ENCODE measurements at places on chromosomes 2 and 18.

DNA sequence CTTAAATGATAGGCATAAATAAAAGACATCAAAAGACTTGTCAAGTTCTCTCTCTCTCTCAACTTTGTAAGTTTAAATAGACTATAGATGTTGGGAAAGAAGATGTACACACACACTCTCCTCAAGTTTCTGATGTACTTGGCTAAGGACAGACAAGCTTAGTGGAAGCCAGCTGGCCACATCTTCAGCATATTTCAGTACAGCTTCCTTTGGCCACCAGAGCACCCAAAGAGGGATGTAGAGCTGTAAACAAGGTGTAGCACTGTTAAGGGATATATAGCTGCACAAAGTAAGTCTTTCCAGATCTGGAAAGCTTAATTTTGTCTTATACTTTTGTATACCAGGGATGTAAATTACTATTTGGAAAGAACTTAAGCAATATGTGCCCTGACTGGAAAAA is 64.3 kb upstream of the MSTN start:
- peak; percentile 1 for DNase-seq

- peak; percentile 58 for DNase-seq
Measured at GRCh38 chr2:223797811-223798721, 39.3 kb downstream of the AP1S3 start.

DNA sequence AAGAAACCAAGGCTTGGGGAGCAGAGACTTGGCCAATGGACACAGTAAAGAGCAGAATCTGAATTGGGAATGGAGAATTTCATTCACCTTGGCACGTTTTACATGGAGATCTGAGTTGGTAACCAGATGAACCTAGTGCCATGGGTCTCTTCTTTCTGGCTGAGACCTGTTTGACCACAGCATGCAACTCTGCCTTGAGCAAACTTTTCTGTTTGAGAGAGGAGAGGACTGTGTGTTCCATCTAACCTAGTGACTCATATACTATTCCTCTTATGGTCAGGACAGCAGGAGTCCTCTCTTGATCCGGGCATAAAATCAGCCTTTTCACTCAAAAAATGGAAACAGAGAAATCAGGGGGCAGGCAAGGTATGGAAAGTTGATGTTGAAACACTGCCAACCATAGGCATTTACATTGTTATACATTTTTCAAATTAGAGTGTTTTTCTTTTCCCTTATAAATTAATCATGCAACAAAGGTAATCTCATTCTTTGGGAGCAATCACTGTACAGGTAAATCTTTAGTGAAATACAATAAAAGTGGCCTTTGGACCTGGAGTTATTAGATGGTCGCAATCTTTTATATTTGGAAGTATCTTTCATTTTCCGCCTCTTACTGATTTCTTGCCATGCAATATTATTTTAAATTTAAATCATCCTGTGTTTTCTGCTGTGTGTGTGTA is 86.7 kb downstream of the NRP2 start:
- DNase-seq: no peak

DNA sequence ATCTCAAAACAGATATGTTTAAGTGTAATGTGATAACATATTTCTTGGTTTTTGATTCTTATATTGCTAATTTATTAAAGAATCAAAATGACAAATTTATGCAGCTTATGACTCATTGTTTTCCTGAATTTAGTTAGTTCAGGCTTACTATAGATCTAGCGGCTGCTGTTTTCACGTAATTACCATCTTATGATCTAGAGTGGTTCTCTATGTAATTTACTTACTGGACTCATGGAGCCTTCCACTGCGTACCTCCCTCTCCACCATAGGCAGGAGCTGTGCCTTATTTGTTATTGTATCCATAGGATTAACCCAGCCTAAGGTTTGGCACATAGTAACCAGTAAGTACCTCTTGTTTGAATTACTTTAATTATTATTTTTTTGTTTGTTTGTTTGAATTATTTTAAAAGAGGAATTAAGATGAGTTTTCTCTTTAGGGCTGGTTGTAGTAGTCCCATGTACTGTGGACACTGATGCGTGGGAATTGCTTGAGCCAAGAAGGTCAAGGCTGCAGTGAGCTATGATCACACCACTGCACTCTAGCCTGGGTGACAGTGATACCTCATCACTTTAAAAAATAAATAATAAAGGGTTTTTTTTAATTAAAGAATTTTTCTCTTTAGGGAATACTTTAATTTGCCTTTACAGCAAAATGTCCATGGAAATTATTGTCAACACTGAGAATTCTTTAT is 165.5 kb downstream of the PHLPP1 start:
- DNase-seq: no peak

DNA sequence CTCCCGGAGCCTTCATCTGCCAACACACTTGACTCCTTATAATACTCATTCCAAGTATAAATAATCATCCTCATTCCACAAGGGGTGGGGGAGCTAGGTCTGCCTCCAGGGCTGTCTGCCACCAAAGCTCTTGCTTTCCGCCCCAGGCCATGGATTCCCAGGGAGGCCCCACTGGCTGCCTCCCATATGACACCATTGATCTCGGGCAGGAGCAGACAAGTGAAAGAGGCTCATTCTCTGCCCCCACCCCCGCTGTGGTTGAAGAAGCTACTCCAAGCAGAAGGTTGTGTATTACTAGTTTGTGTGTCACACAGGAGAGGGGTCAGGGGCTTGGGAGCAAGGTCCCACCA is 99.5 kb downstream of the MRO start:
- DNase-seq: no peak

DNA sequence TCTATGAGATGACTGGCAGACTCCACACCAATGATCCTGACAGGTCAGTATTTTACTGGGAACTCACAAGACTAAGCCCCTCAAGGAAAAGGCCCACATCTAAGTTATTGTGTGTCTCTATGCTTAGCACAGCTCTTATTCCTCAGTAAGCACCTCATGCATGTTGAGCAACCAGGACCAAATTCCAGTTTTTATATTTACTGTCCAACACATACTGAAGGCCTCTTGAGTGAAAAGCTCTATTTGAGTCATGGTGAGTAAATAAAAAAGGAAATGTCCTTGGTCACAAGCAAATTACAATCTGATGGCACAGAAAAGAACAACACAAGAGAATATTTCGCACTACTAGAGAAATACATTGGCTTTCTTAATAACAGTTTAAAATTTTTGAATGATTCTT is 87.9 kb upstream of the ETAA1 start:
- peak; percentile 47 for DNase-seq

- peak; percentile 40 for DNase-seq
Measured at GRCh38 chr2:191666732-191667131, 11.2 kb upstream of the NABP1 start.

DNA sequence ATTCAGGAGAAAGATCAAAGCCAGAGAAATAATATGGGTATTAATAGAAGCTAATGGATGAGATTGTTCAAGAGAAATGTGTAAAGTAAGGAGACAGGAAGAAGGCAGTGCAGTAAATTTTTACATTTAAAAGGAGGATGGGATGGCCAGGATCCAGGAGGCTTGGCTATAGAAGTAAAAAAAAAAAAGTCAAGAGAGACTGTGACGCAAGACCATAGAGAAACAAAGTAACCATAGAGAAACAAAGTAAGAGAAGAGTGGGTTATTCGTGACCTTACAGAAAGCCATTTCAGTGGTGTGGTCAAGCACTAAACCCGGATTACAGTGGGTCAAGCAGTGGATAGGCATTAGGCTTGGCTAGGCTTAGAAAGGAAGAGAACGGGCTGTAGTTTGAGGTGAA is 10.5 kb upstream of the FAM171B start:
- peak; percentile 4 for DNase-seq

DNA sequence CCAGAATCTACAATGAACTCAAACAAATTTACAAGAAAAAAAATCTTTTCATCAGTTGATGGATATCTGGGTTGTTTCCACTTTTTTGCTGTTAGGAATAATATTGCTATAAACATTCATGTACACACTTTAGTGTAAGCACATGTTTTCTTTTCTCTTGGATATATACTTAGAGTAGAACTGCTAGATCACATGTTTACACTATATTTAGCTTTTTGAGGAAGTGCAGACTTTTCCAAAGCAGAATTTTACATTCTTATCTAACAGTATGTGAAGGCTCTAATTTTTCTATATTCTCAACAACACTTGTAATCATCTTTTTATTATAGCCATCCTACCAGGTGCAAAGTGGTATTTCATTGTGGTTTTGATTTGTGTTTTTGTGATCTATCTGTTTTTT is 103.6 kb upstream of the RMP24 start:
- DNase-seq: no peak

- no peak for DNase-seq
Measured at GRCh38 chr2:218394298-218395089, 5.2 kb upstream of the CTDSP1 start.

DNA sequence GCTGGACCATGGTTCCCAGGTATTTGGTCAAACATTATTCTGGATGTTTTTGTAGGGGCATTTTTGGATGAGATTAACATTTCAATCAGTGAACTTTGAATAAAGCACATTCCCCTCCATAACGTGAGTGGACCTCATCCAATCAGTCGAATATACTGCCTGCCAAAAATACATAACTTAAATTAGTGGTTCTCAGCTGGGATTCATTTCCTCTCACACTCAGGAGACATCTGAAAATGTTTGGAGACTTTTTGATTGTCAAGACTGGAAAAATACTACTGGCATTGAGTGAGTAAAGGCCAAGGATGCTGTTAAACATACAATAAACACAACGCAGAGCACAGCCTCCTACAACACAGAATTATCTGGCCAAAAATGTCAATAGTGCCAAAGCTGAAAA is 198.2 kb downstream of the MYO1B start:
- DNase-seq: no peak

DNA sequence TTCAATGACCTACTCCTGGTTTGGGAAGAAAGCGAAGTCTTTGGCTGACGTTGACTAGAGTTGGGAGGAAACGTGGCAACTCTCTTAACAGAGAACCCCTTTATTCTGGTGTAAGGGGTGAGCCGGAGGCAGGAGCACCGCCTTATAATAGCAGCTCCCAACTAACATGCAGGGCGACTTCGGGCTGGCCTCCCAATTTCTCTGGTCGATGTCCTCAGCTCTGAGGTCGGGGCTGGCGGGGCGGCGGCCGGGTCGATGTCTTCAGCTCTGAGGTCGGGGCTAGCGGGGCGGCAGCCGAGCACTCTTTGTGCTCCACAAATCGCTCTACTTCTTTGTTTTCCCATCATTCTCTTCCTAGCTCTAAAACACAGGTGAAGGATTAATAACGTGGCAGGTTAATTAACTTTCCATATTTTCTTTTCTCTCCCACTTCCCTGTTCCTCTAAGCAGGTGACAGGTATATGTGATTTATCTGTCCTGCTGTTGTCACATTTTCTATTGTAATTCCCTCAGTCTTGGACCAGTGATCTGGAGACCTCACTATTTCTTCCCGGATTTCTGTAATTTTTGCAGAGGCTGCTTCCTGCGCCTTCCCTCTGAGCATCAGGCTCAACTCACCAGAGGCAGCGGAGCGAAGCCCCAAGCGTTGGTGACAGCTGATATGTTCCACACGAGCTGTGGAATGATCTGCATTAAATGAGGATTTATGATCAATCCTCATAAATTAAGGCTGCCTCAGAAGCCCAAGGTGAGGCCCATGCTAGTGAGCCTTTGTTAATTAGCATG is 64.3 kb downstream of the ACKR3 start:
- DNase-seq: no peak

DNA sequence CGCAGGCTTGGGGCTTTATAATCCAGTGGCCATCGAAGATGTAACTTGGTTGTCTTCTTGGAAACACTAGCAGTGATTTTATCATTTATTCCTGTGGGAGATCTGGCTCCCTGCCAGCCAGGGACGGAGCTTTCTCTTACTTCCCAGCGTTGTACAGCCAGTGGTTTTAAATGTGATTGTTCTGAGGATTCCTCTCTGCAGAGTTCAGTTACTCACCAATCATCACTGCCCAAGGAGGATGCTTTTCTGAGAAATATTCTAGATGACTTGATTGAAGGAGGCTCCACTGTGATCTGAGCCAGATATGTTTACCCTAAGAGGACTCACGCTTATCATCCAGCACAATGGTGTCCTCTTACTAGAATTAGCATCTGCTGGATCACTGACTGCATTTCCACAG is 744.3 kb downstream of the RNF144A start:
- DNase-seq: no peak

GRCh38 chr2:160812830-160813505 is 319.4 kb upstream of the RBMS1 start:
- peak; percentile 14 for DNase-seq

DNA sequence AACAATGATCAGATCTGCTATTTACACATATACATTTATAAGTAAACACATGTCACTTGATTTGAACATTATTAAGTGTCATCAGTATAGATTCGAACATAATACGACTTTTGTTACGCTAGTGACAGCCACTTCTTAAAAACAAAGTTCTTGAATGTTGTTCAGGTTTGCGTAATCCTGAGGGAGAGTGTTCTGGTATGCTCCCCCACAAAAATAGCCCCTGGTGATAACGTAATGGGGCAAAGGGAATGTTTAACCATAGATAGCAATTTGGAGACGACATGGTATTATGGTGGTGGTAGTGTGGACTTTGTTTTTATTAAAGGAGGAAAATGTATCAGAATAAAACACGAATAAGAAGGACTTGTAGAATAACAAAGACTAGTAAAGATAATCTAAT is 90.6 kb downstream of the PLEKHM3 start:
- no peak for DNase-seq

GRCh38 chr18:59386909-59387686 is 28.0 kb upstream of the LMAN1 start:
- no peak for DNase-seq

DNA sequence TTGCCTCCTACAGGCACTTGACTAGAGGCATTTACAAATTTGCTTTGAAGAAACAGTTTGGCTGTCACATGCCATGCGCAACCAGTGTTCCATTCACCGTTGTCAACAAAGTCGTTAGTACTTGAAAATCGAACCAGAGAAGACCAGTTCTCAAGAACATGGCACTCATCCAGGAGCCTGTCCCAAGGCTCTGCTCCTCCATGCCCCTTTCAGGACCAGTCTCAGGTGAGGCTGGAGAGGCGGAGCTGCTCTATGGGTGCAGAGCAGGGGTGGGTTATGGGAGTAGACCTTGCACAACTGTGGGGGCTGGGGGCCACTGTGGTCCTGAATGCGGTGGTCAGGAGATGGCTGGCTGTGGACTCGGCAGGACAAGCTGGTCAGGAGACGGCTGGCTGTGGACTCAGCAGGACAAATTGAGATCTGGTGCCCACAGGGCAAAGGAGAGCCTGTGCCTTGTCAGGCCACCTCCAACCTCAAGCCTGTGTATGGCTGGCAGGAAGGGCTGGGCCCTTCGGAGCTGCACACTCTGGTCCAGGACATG is 12.3 kb upstream of the ATP9B start:
- no peak for DNase-seq

GRCh38 chr2:23617167-23617810 is 232.3 kb downstream of the KLHL29 start:
- peak; percentile 87 for DNase-seq

GRCh38 chr2:8196316-8196715 is 485.5 kb upstream of the ID2 start:
- no peak for DNase-seq

DNA sequence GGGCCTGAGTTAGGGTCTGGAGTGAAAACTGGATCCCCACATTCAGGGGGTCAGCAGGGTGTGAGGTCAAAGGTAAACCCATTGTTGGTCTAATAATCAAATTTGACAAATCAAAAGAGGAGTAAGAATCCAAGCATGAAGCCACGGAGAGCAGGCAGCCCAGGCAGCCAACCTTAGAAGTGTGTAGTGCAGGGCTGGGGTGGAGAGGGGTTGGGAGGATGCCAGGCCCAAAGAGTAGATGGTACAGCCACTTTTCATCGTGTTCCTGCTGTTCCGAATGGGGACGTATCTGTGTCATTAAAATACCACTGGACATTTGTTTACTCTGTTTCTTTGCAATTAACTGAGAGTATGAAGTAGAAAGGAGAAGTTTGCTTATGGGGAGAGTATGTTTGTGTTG is 16.5 kb upstream of the SPTBN1 start:
- no peak for DNase-seq

Data from GM23248 (cell line).